ENCODE measurements at places on chromosomes 5 and 9.

DNA sequence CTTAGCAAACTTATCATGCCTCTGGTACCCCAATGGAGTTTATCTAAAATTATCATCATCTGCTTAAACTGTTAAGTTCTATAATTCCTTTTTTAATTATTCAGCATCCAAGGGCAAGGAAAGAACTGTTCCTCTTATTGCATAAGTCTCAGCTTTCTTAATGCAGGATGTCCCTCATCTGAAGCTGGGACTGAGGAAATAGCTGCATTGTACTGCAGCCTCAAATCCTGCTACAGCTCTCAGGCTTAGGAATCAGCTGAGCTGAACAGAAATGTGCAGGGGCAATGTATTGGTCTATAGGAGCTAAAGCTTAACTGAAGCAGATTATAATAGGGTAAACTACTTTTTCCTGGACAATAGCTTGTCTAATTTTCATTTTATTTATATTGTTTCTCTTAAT lies 48.0 kb downstream of the HAPLN1 start:
- DNase-seq, result no peak

DNA sequence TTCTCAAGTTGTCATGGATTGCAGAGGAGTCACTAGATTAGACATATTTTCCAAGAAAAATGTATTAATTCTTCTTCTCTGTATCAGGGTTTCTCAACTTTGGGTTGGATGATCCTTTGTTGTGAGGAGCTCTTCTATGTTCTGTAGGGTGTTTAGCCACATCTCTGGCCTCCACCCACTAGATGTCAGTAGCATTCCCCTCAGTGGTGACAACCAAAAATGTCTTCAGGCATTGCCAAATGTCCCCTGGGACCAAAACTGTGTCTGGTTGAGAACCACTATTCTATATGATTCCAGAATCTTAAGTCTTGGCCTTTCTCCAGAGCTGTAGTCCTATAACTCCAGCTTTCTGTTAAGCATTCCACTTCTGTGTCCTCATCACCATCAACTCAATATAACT lies 220.9 kb downstream of the KIAA0825 start:
- peak; percentile 40 for DNase-seq

DNA sequence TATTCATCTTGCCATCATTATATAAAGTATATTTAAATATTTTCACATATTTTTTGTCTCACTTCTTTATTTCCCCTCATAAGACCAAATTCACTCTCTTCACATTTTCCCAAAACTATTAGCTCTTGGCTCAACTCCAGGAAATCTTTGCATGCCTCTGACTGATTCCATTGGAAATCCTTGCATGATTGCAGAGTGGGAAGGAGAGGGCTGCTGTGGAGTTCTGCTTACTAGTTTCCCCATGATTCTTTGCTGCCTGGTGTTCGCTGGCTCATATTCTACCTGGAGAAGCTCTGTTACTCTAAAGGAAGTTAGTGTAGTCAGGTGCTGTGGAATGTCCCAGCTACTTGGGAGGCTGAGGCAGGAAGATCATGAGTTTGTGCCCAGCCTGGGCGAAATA lies 41.9 kb downstream of the LIX1 start:
- peak; percentile 59 for DNase-seq

- DNase-seq, result peak; percentile 2
Observed at GRCh38 chr9:1276474-1276873, 226.3 kb downstream of the DMRT2 start.

GRCh38 chr5:83342465-83342864 lies 129.1 kb upstream of the VCAN start:
- DNase-seq, result no peak

- DNase-seq, result no peak
Observed at GRCh38 chr9:94479757-94480156, 75.1 kb upstream of the PCAT7 start.

DNA sequence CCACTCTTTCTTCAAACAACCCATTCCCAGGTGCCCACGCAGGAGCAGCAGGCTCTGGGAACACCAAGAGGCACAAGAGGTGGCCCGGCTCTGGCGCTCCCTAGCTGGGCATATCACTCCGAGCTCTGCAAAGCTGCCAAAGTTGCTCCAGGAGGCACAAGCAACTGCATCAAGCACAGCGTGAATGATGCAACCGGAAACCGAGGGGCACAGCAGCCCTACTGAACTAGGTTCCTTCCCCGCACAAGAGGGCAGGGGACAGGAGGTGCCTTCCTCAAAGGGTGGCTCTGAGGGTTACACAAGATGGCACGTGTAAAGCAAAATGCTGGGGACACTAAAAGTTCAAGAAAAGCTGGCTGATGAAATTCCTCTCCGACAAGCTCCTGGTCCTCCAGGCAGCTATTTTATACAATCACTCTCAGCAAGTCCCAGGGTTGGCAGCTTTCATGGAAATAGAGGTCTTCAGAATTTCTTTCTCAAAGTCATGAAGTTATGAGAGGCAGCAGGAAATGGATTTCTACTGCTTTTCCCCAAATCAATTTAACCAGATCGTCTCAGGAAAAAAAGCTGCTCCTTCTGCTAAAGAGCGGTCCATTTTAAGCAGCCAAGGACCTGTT lies 22.9 kb downstream of the PSMB7 start:
- DNase-seq, result no peak

DNA sequence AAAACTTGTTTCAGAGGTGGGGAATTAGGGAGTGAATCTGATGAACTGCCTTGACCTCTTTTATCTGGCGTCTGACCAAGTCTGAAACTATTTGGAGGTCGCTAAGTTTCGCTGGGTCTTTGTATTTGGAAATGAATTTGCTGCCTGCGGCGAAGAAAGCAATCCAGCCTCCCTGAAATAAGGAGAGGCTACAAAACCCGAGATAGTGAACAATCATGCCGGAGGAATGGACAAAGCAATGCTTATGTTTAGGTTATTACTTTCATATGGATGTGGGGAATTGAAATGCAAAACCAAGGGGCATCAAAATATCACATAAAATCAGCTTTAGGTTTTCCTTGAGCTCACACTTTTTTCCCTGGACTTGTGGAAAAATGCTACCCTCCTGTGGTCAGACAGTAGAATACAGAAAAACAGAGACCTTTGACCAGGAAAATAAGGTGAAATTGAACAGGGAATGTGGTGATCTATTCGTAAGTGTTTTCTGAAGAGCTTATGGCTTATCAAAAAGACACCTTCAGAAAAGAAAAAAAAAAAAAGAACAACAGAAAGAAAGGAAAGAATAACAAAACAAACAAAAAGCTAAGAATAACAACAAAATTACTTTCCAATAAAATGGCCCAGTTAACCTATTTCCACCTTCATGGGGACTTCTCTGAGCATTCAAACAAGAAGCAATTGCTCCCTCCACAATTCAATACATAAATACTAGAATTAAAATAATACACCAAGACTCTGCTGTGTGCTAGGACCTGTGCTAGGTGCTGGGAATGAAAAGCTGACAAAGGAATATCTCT lies 68.6 kb upstream of the DPYSL3 start:
- DNase-seq, result peak; percentile 62

DNA sequence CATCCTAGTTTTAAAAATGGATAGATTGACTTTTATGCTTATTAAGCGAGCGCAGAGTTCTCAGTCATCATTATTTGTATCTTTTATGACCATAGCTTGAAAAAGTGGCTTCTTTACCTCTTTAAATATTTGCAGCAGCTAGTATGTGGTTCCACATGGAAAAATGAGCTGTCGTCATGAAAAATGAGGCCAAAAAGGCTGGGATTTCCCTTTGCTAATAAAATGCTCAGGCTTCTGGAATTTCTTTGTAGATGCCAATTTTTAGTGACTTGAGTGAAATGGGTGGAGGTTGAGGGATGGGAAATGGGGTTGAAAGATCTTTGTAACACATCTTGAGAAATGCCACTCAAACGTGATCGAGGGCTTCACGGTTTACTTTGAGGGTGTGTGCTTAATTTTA lies 35.2 kb downstream of the RAI14 start:
- DNase-seq, result peak; percentile 82

- DNase-seq, result no peak
Observed at GRCh38 chr5:20340126-20340525, 352.1 kb upstream of the CDH18 start.

- DNase-seq, result no peak
Observed at GRCh38 chr5:168186289-168187074, 105.0 kb upstream of the WWC1 start.

DNA sequence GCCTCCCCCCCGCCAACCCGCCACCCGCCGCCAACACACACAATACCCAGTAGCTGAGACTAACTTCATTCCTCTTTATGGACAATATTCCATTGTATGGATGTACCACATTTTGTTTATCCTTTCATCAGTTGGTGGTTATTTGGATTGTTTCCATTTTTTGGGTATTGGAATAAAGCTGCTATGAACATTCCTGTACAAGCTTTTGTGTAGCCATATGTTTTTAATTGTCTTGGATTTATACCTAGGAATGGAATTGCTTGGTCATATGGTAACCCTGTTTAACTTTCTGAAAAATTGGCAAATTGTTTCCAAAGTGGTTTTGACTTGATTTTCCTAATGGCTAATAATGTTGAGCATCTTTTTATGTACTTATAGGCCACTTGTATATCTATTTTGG lies 4.9 kb upstream of the UBTD2 start:
- DNase-seq, result peak; percentile 59

DNA sequence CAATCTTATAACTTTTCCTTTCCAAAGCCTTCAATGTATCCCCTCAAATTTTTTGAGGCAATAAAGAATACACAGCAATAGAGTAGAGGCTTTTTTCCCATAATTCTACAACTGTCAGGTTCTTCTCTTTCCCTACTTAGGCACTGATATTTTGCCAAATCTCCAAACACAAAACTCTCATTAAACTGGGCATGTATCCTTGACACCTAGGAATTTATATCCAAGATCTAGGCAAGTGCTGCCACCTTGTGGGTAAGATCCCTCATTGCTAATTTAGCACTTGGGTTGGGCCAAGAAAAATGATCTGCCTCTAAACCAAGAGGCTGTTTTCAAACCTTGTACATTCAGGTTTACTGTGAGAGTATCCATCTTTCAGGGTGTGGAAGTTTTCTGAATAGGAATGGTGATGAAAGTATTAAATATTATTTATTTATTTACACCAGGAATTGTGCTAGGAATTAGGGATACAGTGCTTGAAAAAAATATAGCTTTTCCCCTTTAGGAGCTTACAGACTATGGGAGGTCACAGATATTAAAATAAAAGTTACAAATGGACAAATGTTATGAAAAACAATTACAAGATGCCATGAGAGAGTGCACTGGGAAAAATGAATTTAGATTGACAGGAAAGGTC lies 17.6 kb downstream of the TSTD2 start:
- DNase-seq, result peak; percentile 56

DNA sequence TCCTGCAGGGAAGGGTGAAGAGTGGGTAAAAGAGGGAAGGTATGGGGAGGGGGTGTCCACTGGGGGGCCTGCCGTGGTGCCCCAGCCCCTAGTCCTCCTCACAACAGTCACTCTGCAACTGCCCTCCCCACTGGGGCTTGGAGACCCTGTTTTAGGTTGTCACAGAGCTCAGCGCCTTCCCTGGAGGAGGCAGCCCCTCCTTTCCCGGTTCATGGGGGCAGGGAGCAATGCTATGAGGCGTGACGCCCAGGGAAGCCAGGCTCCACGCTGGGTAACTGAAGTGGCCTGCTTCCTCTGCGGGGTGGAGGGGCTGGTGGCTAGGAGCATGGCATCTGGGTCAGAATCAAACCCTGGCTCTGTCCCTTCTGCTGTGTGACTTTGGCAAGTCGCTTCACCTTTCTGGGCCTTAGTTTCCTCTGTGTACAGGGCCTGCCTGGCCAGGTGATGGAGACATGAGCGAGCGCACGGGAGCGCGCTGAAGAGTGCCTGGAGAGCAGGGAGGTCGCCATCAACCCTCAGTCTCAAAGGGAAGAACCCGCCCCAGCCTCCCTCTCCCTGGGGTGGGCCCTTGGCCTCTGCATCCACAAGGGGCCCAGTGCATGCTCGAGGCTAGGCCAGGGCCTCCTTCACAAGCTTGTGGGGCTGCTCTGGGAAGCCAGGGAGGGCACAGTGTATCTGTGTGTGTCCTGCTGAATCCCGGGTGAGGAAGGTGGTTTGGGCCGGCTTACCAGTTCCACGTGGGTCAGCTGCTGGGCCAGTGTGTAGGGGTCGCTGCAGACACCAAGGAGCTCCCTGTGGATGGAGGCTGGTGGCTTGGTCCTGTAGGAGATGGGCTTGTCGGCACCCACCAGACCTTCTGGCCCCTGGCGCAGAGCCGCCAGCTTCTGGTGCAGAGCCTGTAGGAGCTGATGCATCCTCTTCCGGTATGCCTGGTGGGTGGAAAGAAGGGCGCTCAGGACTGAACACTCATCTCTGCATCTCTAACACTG lies 56.4 kb upstream of the RNF130 start:
- no peak for DNase-seq

DNA sequence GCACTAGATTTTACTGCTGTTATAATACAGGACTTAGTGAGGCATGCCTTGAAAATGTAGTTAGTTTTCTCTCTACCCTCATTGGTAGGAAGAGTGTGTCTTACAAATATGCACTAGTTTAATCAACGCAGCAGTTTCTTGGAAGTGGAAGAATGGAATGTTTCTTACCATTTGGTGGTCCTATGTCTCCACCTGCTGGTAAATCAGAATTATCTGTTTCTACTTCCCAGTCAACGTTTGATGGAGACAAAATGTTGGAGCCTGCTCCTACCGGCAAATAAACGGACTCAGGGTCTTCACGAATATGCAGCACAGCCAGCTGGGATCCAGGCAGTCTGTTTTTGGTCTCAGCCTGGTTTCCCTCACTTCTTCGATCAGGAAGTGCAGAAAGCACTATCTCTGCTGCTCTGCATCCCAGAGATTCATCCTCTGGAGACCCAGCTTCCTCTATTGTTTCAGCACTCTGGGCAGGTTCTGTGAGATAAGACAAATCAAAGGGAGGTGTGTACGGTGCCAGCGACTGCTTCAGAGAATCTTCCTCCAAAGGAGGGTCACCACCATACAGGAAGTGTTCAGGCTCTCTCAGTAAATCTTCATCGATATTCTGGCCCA lies 59.5 kb upstream of the PCA3 start:
- peak; percentile 87 for DNase-seq

DNA sequence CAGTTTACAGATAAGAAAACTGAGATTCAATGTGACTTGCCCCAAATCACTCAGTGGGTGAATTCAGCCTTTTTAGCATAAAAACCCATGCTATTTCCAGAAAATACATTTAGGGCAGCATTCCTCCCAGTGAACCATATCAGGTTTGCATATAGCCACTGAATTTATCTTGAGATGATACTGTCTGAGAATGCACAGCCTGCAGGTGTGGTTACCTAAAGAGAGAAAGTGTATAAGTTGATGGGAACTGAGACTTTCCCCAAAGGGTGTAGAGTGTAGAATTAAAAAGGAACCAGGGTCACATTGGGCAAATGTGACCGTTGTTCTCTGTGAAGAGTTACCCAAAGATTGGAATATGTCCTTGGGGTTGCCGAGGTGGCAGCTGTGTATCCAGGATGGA lies 100.0 kb upstream of the PIK3R1 start:
- no peak for DNase-seq

DNA sequence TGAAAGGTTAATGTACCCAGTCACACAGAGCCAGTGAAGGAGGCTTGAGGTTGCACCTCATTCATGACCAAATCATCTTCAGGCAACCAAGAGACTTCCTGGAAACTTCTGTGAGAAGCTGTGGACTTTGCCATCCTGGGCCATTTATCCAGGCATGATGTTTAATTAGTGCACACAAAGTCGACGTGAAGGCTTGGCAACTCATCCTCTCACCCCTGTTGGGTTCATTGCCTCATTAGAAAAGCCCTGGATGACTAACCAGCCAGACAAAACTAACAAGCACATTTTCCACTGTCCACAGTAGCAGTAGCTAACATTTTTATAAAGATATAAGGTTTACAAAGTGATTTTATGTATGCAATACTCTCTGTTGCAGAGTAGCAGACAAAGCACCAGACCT lies 65.7 kb upstream of the ZNF462 start:
- peak; percentile 39 for DNase-seq

GRCh38 chr5:32059761-32060530 lies 114.2 kb downstream of the GOLPH3 start:
- DNase-seq, result peak; percentile 14

Measured in fibroblast of skin of scalp (primary cell).